ENCODE measurements at places on chromosomes 16 and 17. TPM values are rescaled to one million over a fixed set of nuclear protein-coding genes. Genes with fewer than 3 reads are reported as not detected.

Gene GRIN2A
- total RNA-seq: not detected

Gene SLC16A5
- 7.5 TPM for total RNA-seq

Gene PRKCB
- 77.0 TPM for total RNA-seq

Gene CNGB1
- total RNA-seq: not detected

Gene HBQ1
- total RNA-seq: not detected

Gene MSLN
- total RNA-seq: not detected

Gene ACSF3
- 66.7 TPM for total RNA-seq

Gene SLC35G6
- total RNA-seq: not detected

GRCh38 chr17:80474961-80475909 is 1.2 kb downstream of the NPTX1 start:
- DNase-seq: peak; percentile 17

GRCh38 chr17:77099997-77100396 is 40.8 kb upstream of the SEC14L1 start:
- DNase-seq: no peak

DNA sequence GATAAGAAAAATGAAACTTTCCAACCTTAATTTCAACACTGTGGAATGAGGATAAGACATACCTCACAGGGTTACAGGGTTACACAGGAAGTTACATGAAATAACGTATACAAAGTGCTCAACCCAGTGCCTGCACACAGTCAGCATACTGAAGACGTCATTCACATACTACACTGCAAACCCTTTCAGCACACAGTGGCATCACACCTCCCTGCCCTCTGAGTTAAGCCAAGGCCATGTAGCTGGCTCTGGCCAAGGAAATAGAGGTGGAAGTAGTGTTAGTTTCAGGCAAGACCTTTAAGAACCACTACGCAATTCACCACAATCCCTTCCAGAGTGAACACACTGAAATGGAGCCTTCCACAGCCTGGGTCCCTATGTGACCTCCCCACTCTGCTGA is 46.6 kb upstream of the GSG1L start:
- no peak for DNase-seq

DNA sequence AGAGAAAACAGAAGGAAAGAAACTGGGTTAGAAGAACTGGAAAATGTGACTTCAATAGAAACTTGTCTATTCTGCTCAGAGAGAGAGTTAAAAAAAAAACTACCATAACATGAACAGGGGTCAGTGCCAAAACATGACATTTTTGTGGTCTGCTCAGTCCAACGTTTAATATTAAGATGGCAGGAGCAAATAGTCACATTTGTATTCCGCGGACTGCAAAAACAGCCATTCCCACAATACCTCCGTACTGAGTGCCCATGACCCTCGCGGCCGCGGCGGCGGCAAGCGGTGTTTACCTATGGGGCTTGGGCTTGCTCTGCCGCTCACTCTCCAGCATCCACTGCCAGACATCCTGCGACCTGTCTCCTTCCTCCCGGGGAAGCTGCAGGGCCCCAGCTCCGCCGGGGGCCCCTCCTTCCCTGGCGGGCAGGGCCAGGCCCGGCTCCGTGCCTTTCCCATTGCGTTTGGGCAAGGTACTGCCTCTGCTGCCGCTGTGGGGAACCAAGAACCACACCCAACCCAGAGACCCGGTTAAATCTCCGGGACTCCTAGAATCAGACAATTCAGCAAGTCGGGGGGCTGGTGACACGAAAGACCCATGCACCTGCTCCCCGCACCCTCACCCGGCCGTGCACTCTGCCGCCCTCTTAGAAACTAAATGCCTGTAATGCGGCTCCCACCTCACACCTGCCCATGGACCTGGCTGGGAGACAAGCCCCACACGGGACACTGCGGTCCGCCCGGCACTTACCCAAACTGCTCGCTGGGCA is 24.7 kb downstream of the AXIN2 start:
- no peak for DNase-seq

DNA sequence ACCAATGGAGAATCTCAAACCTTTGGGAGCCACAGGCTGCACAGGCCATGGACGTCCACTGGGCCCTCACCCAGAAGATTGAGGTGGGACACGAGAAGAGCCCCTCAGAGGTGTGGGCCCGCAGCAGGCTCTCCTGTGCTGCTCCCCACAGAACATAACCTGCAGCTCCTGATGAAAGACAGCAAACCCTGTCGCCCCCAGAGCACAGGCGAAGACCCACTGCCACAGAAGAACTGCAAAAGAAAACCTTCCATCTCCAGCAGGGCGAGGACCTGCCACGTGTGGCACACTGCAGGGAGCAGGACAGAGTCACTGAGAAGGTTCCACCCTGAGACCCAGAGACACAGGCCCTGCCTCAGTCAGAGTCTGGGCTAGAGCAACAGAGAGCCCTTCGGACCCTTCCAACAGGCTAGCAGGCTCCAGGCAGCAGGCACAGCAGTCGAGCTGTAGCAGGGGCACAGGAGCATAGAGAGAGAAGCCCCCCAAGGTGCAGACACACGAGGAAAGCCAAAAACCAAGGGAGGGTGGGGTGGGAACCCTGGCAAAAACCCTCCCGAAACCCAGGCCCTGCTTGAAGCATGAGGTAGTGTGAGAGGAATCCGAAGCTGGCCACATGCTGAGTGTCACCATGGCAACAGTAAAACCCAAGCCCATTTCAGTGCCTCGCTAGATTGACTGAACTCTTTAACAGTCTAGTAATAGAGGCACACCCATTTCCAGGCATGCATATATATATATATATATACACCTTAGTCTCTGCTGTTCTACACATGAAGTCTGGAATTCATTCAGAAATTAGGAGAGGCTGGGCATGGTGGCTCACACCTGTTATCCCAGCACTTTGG is 60.0 kb upstream of the CHMP6 start:
- DNase-seq: no peak

DNA sequence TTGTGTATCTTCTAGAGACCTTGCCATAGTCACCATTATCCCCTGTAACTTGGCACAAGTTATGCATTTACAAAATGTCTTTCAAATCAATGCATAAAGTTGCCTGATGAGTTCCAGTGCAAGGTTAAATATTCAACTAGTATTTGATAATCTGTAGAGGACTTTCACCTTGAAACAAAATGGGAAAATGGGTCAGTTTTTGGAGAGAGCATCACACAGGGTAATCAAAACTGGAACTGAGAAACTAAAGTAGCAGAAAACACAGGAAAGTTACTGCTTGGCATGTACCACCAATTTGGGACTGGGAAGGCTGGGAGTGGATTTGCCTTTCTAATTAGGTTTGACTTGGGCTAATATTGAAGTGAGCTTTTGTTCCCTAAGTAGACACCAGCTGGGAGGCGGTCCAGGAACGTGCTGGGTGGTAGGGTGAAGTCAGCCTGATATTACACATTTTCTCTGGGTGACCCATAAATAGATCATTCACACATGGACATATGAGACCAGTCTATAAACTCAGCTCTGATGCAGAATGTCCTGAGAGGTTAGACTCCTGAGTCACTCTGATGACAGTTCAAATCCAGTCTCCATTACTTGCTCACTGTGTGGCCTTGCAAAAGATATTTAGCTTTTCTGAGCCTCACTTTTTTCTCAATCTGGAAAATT is 152.3 kb downstream of the PCTP start:
- DNase-seq: no peak

- no peak for DNase-seq
These were observed 14.1 kb upstream of the CALB2 start for GRCh38 chr16:71344315-71344905.

DNA sequence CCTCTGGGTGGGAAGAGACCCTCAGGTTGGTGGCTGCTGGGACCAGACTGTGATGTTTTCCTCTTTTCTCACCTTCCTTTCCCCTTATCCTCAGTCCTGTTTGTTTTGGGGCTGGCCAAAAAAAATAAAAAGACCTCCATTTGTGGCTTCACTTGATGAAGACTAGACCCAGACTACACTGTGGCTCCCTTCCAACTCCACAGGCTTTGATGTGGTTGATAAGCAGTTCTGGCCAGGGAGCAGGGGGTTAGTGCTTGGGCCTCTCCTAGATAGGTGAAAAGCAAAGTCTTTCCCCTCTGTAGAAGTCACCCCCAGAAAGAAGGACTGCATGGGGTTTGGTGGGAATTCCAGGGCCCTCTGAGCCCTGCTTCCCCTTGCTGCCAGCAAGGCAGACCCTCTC is 11.2 kb upstream of the ADAM11 start:
- no peak for DNase-seq

DNA sequence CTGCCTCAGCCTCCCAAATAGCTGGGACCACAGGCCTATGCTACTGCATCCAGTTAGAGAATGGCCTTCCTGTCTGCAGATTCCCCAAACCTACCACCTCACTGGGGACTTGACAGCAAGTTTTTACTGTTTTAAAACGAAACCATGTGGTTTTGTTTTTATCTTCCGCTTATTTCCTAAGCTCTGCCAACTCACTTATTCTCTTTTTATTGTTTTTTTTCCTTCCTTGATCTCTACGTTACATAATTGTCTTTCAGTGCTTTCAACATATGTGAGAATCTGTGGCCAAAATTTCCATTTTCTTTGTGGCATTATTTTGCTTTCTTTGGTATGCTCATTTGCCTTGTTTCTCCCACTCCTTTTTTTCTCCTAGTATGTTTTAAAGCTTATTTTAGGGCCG is 14.6 kb upstream of the SLC38A7 start:
- no peak for DNase-seq

DNA sequence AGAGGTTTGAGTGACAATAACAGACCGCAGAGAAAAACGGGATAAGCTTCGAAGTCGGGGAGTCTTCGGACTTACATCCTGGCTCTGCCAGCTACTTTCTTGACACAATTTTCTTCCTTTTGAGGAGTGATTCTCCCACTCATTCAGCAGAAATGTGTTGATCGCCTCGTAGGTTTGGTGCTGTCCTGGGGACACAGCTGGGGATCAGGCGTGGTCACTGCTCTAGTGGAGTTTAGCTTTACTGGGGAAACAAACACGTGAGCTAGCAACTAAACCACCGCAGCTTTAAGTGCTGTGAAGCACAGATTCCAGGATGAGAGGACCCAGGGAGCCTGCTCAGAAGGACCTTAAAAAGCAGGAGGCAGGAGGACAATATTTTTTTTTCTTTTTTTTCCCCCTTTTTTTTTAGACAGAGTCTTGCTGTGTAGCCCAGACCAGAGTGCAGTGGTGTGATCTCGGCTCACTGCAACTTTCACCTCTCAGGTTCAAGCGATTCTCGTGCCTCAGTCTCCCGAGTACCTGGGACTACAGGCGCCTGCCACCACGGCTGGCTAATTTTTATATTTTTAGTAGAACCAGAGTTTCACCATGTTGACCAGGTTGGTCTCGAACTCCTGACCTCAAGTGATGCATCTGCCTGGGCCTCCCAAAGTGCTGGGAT is 858 bp downstream of the NUBP1 start:
- no peak for DNase-seq

DNA sequence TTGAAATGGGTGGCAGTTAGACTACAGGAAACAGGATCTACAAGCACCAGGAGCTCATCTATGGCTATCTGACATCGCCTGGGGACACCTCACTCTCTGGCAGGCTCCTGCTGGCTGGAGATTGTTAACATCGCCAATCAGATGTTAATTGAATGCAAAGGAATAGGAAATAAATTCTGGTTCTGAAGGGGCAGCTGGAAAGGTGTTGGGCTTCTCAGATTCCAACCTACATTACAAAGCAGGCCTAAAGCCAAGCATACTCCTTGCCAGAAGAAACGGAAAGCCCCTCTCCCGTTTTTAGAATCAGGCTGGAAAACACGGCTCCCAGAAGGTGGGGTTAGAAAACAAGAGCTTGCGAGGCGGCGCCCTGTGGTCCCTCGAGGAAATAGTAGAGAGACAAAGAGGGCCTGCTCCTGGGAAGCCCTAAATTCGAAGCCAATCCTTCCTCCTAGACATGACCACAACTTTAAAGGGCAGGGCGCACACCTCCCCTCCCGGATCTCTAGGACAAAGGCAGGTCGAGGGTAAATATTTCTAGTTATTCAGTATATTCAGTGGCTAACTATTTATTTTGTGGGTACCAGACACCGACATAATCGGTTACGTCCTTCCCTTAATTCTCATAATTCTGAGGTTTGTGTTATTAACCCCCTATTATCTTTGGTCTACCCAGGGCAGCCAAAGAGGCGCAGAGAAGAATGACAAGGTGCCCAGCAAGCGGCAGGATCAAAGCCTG is 763 bp upstream of the TOM1L1 start:
- no peak for DNase-seq

DNA sequence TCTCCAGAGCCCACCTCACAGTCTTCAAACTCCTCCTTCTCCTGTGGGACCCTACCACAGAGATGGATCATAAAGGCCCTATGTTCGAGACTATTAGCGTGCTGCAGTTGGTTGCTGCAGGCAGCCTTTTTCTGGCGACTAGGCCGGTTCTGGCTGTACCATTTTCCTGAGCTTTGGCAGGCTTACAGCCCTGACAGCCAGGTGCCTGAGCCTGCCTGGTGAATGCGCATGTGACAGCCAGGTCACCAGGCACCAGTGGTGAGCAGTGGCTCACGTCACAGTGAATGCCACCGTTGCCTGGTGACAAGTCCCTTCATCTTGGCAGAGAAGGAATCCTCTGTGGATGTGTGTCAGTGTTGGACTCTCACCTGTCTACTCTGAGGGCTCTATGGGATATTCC is 978.8 kb downstream of the KCNJ18 start:
- DNase-seq: no peak
